ENCODE measurements at places on chromosomes 6 and 20. TPM values are rescaled to one million over a fixed set of nuclear protein-coding genes. Genes with fewer than 3 reads are reported as not detected.

Gene PDYN
- total RNA-seq: not detected

Gene BPIFB4
- not detected for total RNA-seq

Gene TRIM15
- not detected for total RNA-seq

Gene ABCC10
- total RNA-seq: 7.1 TPM

Gene PI16
- total RNA-seq: 41.7 TPM

GRCh38 chr6:15316754-15317153, 70.9 kb downstream of the JARID2 start:
- no peak for ATAC-seq

DNA sequence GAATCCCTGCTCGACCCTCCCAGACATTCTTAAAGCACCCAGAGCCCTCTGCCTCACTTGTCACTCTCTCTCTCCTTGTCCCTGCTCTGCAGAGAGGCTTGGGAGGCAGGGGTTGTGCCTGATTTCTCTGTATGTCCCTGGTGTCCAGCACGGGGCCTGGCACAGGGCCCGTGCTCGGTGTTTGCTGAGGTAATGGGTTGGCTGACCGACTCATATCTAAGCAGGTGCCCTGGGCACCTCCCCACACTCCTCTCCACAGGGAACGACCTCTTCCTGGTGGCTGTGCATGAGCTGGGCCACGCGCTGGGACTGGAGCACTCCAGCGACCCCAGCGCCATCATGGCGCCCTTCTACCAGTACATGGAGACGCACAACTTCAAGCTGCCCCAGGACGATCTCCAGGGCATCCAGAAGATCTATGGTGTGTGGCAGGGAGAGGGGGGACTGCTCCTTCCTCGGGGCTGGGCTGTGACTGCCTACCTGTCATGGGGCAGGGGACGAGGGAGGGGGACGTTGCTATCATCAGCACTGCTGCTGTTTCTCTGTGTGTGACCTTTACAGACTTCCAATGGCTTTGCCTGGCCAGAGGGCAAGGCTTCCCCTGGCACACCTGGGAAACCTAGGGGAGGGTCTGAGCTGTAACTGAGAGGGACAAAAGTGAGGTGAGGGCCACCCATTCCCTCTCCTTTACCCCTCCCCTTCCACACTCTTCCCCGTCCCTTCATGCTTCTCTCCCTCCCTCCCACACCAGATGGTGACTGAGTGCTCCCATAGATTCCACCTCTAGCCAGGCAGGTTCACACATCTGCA, 14.2 kb downstream of the MMP24OS start:
- ATAC-seq: peak; percentile 30

DNA sequence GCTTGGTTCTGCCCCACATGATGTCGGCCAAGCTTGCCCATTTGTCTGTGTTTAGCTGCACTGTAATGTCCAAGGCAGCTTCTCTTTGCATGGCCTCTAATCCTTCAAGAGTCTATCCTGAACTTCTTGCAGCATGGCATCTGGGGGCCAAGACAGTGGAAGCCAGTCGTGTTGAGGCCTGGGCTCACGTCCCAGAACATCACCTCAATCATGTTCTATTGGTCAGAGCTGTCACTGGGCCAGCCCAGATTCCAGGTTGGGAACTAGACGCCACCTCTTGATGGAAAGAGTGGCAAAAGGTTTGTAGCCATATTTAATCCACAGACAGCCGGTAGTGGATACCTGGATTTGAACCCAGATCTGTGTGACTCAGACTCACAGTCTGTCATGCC, 25.3 kb downstream of the PPARD start:
- no peak for ATAC-seq

DNA sequence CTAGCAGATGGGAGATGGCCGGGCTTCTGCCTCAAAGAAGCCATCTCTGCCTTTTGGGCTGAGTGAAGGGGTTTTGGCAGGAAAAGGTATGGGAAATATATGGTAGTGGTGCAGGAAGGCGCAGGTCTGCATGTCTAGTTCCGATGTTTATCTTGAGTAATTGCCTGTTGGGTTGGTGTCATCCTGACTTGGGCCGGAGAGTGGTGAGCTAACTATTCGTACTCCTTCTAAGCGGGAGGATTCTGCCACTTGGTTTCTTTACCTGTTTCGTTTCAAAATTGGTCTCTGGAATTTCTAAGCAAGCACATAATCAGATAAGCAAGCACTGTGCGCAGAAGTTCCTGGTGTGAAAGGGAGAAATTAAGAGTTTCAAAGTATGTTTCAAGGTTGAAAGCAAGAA, 229.6 kb downstream of the SAMD5 start:
- ATAC-seq: no peak

- no peak for ATAC-seq
These were observed 2.5 kb downstream of the RRAGD start for GRCh38 chr6:89409461-89410035.

DNA sequence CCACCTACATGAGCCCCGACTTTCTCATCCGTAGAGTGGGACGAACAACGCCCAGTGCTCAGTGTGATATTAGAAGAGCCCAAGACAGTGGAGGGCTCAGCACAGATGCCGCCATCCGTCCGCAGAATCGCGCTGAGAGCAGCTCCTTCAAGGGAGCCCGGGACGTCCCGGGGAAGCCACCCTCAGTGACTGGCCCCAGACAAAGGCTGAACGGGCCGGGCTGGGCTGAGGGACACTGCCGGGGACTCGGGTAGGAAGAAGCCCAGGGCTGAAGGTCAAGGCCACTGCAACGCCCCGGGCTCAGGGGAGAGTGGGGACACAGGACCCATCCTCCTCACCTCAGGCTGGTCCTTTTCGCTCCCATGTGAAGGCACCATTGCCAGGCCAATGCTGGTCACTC, 12.8 kb upstream of the CHRNA4 start:
- no peak for ATAC-seq

GRCh38 chr6:35736253-35736894, 458 bp upstream of the ARMC12 start:
- ATAC-seq: no peak

GRCh38 chr6:143146186-143146851, 85.6 kb downstream of the AIG1 start:
- ATAC-seq: no peak

DNA sequence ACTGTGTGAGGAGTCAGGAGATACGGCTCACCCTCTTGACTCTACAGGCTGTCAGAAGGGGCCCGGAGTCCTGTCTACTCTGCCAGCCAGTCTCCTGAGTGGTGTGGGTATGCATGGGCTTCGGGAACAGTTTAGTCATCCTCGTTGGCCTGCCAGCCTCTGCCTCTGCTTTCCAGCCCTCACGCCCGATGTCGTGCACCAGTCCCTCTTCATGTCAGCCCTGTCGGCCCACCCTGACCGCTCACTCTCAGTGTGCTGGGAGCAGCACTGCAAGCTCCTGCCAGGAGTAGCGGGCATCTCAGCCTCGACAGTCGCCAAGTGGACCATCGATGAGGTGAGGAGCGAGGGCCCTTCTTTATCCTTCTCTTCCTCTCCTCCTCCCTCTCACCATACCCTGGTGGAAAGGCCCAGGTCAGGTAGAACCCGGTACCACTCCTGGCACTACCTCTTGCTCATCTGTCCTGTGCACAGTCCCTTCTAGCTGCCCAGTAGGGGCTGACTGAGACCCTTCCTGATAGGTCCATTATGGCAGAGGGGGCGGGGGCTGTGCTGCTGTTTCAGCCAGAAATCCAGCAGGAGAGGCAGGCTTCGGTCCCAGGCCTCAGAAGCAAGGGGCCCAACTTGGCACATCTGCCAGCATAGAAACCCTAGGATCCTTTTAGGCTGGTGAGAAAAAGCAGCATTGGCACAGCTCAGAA, 18.7 kb upstream of the SGK2 start:
- ATAC-seq: no peak
